M059J (cell line): ENCODE measurements at places on chromosomes 13 and 19.

GRCh38 chr19:51511353-51511752 lies 9.8 kb upstream of the SIGLEC12 start:
- peak; percentile 28 for DNase-seq

DNA sequence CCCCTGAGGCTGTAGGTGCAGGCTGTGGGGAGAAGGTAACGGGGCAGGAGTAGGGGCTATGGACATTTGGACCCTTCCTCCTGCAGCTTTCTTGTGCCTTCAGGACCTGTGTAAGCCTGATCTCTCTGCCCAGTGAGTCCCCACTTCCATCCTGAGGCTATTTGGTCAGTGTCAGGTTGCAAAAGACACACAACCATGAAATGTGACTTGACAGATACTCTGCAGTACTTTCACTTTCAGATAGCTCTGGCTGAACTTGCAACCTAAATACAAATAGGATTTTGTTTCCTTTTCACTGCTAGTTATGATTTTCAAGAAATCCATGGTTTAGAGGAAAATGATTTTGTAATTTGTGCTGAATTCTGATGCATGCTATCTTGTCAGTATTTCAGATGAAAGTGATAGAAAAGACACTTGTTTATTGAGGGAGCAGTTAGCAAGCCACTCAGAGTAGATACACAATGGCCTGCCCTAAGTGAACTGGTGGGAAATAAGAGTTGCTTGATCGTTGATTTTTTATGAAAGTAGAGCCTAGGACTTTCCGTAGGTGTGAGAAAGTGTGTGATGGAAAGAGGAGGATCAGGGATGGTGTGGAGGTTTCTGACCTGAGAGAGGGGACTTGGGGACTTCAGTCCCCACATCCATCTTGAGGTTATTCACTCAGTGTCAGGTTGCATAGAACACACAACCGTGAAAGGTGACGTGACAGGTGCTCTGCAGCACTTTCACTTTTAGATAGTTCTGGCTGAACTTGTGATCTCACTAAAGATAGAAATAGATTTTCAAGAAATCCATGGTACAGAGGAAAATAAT lies 18.1 kb upstream of the EID2 start:
- peak; percentile 70 for DNase-seq

GRCh38 chr13:41361491-41361890 lies 50.4 kb downstream of the NAA16 start:
- no peak for DNase-seq

- no peak for DNase-seq
These were observed 14.9 kb downstream of the STK11 start for GRCh38 chr19:1220477-1220930.

DNA sequence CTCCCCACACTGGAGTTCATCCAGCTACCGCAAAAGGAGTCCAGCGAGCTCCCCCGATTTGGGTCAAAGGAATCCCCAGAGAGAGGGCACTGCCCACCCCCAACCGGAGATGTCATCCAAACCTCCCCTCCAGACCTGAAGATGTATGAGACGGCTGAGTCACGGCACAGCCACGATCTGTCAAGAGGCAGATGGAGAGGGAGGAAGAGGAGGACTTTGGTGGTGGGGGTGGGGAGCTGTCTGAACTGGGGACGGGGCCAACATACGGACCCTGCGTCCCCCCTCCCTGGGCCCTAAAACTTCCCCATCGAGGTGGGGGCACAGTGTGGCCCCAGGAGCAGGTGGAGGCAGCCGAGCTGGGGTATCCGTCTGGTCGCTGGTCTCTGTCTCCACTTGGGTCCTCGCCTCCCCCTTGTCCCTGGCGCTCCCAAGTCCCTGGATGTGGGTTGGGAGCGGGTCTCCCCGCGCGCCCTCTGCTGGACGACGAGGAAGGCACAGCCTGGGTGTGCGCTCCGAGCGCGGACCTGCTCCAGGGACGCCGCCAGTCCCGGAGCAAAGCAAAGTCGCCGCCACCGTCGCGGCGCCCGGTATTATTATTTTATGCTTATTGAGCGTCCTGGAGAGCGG lies 3.8 kb downstream of the PDE4A start:
- DNase-seq = peak; percentile 82

DNA sequence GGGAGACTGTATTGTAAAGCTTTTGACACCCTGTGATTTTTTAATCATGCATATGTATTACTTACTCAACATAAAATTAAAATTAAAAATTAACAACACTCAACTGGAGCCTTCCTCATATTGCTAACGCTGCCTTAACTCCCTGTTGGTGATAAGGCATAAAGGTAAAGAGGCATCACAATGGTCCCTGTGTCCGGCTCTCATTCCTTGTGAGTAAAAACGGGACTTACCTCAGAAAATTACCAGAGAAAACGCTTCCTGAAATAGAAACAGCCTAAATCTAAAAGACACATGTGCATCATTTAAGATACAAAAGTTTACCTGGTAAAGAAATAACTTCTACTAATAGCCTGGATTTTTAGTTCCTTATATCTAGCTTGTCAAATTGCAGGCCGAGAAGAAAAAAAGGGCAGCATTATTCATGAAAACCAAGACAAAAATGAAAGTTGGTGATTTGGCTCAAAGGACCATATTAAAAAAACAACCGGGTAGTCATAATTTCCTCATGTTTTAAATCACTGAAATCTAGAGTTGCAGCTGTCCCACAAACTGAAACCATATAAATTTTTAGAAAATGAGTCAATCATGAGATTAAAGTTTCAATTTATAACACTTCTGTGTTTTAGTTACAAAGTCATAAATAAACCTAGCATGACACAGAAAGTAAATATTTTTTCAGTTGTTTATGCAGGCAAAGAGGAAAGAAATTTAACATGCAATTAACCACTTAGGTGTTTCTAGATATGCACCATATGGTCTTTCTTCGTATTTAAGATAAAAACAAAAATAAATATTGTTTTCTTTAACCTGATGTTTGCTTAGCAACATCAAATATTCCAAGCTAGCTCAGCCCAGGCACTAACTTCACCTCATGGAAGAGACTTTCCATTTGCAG lies 94.7 kb downstream of the MIPEP start:
- peak; percentile 82 for DNase-seq

DNA sequence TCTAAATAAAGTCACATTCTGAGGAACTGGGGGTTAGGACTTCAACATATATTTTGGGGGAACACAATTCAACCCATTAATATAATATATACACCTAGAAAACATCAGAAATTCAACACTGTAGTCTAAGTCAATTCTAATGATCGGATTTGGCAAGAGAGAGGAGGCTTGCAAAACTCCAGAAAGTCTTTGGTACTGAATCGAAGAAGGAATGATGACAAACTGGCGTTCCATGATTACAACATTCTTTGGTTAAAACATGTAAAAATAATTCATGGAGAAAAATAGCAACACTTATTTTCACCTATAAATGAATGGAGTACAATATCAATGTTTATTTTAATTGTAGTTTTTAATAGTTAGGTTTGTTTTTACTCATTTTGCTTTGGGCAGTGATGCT lies 62.4 kb downstream of the MBNL2 start:
- DNase-seq = no peak

DNA sequence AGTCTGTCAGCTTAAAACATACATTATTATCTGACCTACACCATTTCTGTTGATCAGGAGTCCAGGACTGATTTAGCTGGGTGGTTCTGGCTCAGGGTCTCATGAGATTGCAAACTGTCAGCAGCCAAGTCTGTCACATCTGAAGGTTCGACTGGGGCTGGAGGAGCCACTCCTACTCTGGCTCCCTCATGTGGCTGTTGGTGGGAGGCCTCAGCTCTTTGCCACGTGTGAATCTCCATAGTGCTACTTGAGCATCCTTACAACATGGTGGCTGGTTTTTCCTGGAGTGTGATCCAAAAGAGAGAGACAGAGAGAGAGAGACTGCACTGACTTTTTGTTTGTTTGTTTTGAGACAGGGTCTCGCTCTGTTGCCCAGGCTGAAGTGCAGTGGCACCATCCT lies 63.6 kb upstream of the NFIC start:
- DNase-seq = no peak

DNA sequence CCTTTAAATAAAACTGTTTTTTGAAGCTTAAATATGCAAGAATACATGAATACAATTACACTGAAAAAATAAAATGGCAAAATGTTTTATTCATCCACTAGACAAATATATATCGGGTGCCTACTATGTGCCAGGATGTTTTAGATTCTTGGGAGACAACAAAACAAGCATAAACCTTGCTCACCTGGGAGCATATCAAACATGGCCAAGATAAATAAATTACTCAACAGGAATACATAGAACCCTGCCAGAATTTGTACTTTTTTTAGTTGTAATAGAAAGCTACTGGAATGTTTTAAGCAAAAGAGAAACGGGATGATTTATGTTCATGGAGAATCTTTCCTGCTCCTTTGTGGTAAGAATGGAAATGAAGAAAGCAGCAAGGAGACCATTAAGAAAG lies 2358.5 kb upstream of the PCDH20 start:
- DNase-seq = no peak

- DNase-seq = no peak
These were observed 30.0 kb downstream of the ARHGEF7 start for GRCh38 chr13:111145071-111145470.

GRCh38 chr13:30338331-30338851 lies 31.0 kb upstream of the KATNAL1 start:
- DNase-seq = peak; percentile 84

- no peak for DNase-seq
These were observed 6.2 kb upstream of the USP12 start for GRCh38 chr13:27177852-27178251.

GRCh38 chr19:41670755-41671154 lies 17.3 kb downstream of the CEACAM7 start:
- DNase-seq = no peak

- no peak for DNase-seq
These were observed 12.2 kb upstream of the CCDC97 start for GRCh38 chr19:41297628-41298347.

DNA sequence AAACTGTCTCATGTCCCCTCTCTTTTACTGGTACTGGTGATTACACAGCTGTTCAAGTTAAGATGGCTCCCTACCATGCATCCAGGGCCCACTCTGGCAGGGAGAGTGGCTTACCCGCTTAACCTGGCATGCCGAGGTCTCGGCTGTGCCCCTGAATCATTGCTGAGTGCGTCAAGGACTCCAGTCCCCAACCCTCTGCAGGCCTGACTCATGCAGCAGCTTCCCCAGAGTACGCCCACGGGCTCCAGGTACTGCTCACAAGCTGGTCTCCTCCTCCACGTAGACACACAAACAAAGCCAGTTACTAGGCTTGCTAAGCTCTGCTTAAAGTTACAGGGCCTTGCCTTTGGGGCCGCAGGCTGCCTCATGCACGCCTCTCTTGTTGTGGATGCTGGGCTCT lies 447.4 kb downstream of the COG6 start:
- peak; percentile 89 for DNase-seq

GRCh38 chr13:28396053-28396452 lies 98.9 kb downstream of the FLT1 start:
- no peak for DNase-seq

DNA sequence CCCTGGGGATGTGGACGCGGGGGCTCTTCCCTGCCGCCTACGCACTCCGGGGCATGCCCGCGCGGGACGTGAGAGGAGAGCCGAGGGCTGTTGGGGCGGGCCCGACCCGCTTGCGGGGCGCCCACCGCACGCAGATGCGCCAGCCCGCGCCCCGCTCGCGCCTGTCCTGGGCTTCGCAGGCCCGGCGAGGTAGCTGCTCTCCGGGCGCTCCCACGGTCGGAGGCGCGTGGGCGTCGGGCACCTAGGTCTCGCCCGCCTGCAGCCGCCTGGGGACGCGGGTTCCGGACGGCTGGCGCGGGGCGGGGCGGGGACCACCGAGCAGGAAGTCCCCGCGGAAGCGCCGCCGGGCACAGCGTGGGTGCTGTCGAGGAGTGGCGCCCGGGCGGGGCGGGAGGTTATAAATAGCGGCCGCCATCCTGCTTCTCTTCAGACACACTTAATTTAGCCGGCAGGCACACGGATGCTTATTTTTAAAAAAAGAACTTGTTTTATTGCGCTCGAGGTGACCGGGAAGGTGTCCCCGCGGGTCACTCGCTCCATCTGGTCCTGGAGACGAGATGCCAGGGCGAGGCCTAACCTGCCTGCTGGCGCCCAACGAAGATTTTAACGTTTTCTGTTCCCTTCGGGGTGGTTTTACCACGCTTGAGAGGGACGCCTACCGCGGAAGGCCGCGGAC lies 561 bp upstream of the GJA3 start:
- no peak for DNase-seq

DNA sequence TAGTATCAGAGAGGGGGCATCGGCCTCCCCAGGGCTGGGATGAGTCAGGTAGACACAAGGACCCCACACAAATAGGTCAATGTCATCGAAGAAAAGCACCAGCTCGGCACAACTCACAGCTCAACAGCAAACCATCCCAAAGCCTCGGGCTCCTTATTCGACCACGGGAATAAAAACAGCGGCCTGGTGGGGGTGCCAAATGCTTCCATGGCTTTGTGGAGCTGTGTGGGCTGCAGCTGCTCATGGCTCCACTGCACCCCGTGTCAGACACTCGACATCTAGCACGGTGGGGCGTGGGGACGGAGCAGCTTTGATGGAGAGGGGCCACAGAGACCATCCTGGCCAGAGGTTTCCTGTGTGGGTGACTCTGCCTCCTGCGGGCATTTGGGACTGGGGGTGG lies 212.5 kb upstream of the SOX1 start:
- DNase-seq = no peak

DNA sequence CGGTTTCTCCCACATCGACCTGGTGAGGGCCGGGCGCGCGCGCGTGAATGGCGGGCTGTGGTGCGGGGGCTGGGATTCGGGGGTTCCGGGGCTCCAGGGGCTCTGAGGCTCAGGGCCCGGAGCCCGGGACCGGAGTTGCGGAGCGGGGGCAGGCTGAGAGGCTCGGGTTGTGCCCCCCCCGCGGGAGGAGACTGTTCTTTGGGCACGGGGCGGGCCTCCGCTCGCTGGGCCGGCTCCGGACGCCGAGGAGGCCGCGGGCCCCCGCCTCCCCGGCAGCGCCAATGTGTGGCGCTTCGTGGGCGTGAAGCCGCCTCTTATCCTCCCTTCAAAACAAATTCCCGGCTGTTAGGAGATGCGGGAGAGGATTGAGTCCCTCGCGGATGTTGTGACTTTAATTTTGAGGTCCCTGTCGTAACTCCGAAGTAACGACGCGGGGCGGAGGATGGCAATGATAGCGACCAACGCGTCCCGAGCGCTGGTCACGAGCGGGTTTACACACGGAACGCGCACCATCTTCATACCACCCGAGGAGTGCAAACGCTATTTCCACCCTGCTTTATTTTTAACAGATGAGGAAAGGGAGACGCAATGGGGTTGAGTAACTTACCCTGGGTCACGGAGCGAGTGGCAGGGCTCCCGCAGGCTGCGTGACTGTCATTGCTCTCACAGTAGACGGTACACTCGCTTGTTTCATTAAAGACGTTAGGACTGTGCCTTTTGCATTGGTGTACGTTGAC lies 536 bp downstream of the UBA2 start:
- DNase-seq = peak; percentile 44

GRCh38 chr13:102817907-102818306 lies 19.0 kb downstream of the BIVM start:
- peak; percentile 21 for DNase-seq

DNA sequence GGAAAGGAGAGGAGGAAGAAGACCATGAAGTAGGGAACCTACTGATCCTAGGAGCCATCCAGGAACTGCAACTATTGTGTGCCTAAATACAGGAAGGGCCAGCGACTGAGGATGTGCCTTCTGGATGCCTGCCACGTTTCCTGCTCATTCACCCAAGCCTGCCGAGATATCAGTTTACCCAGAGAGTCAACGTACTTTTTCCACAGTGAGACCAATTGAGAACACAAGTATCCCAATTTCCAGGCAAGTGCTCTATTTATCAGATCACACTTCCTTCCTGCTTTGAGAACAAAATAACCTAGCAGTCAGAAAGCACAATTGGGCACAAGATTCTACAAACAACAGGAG lies 122.4 kb downstream of the AKAP11 start:
- DNase-seq = no peak

- no peak for DNase-seq
These were observed 7.3 kb downstream of the FXYD3 start for GRCh38 chr19:35122687-35123551.
